T-helper 17 cell (primary cell): ENCODE measurements at places on chromosomes 12 and 14.

- DNase-seq = no peak
These were observed 57.1 kb downstream of the STON2 start for GRCh38 chr14:81342850-81343580.

GRCh38 chr12:24424889-24425600 is 475.6 kb upstream of the SOX5 start:
- DNase-seq = no peak

DNA sequence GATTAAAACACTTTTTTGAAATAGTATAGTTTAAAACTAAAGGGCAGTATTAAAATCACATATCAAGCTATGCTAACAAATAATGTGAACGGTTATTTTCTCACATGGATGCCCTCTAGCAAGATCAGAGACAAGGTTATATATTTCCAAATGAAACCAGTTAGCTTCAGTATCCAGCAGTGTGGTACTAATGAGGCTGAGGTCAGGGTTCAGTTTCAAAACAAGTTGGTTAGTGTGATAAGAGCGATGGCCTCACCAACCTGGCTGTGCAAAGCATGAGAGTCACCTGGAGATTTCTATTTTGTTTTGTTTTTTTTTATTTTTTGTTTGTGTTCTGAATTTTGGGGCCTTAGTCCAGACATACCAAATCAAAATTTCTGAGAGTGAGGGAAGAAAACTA is 352.2 kb upstream of the KITLG start:
- no peak for DNase-seq

DNA sequence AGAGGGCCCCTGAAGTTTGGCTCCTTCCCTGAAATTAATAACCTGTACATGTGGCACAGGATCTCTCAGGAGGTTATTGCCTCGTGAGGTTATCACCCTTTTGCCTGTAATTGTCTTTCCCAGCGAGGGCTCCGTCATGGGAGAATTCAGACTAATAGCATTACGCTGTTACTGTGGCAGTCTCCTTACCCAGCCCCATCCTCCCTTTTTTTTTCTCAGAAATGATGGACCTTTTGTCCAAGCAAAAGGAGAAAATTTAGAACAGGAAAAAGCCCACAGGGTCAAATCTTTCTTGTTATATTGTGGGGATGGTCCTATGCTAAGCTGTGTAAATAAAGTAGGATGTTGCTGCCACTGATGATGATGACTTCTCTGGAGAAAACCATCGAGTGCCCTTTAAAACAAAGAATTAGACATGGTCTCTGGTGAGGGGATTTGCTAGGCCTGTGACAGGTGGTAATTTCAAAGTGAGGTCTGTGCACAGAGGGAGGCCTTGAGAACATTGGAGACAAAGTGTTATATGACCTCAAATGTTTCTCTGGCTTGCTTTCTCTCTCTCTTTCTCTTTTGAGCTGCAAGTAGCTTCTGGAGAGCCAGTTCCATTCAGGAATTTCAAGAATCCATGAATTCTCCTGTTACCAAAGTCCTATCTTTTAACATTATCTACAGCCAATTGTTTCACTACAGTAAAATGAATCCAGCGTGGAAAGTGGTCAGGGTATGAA is 357.2 kb downstream of the BMP4 start:
- DNase-seq = no peak

- DNase-seq = no peak
These were observed 20.9 kb downstream of the HNRNPC start for GRCh38 chr14:21248338-21248737.

GRCh38 chr12:127263621-127264020 is 1003.3 kb upstream of the TMEM132C start:
- DNase-seq = no peak

DNA sequence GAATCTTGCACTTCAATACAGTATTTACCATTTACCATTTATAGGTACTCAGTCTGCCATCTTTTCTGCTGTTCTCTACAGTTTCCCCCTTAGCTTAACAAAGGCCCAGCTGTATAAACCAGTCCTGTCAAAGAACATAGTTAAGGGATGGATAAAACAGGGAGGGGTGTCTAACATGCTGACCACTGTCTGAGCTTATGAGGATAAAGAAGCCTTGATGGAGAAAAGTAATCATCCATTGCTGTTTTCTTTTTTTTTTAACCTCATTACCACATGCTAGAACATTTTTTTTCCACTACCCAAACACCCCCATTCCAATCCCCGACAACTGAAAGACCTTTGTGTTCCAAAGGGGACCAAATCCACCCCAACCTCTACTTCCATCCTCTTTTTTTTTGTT is 39.9 kb downstream of the SOX5 start:
- no peak for DNase-seq

- DNase-seq = no peak
These were observed 4.8 kb upstream of the PLEKHD1 start for GRCh38 chr14:69479696-69480095.

DNA sequence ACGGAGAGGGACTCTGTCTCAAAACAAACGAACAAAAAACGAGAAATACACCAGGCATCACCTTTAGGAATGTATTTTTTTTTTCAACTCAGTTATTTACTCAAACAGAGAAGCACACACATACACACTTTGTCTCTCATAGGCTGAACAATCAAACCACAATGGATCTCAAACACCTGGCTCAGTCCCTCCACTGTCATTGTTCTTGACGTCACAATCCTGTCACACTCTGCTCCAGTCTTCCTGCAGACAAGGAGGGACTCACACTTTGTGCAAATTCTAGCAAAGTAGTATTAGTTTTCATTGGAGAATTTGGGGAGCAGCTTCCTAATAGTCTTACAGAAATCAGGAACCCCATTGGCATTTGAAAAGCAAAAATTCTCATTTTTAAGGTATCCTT is 727.8 kb downstream of the BCL11B start:
- no peak for DNase-seq

- DNase-seq = no peak
These were observed 2.3 kb downstream of the MMP14 start for GRCh38 chr14:22838631-22839041.

- DNase-seq = no peak
These were observed 115.2 kb downstream of the PRICKLE1 start for GRCh38 chr12:42474391-42474790.

GRCh38 chr12:94263011-94263811 is 114.8 kb downstream of the PLXNC1 start:
- DNase-seq = no peak

DNA sequence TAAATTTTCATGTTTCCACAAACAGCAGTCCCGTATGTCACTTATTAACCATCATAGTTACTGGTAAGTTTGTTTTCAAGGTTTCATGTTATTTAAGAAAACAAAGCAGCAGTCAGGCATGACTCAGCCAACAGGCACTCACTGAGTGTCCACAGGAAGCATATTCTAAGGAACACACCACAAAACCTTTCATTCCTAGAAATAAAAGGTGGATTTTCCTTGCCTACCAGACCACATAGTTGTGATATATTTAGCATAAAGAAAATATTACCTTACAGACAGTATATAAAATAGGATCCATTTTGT is 143.3 kb upstream of the AVPR1A start:
- DNase-seq = no peak

GRCh38 chr14:54747616-54748015 is 155.0 kb downstream of the GCH1 start:
- no peak for DNase-seq

- no peak for DNase-seq
These were observed 11.7 kb upstream of the RAD51AP1 start for GRCh38 chr12:4526923-4527546.

DNA sequence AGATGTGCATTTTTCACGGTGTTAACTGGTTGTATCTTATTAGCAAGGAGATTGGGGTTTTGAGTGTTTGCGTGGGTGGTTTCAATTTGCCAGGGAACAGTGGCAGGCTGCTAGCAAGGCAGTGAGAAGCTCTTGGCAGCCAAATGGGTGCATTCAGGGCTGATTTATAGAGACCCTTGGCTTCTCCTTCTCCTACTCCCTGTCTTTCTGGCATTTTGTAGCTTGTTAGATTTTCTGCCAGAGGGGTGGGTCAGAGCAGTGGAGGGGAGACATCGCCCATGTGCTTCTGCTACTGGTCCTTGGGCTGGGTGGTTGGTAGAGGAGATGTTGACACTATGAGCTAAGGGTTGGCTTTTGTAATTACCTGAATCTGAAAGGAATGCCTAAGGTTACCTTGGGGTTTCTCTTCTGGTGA is 9.6 kb downstream of the CALM1 start:
- DNase-seq = no peak

- no peak for DNase-seq
These were observed 688 bp upstream of the NECAP1 start for GRCh38 chr12:8081251-8081920.

DNA sequence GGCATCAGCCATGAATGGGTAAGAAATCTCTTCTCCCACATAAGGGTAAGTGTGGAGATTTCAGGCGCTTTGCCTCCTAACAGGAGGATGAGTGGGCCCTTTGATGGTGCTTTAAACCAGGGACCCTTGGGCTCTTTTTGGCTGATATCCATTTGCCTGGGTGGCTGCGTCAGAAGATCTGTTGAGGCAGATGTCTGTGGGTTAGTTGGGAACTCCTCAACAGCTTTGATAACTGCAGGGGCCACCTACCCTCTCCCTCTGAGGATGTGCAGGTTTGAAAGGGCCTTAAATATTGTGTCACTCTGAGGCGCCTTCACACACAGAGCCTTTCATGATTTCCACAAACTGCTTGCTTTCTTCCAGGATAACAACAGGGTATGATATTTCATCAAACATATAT is 210.7 kb downstream of the PPM1H start:
- no peak for DNase-seq

GRCh38 chr12:25924491-25925001 is 33.9 kb upstream of the RASSF8 start:
- no peak for DNase-seq

DNA sequence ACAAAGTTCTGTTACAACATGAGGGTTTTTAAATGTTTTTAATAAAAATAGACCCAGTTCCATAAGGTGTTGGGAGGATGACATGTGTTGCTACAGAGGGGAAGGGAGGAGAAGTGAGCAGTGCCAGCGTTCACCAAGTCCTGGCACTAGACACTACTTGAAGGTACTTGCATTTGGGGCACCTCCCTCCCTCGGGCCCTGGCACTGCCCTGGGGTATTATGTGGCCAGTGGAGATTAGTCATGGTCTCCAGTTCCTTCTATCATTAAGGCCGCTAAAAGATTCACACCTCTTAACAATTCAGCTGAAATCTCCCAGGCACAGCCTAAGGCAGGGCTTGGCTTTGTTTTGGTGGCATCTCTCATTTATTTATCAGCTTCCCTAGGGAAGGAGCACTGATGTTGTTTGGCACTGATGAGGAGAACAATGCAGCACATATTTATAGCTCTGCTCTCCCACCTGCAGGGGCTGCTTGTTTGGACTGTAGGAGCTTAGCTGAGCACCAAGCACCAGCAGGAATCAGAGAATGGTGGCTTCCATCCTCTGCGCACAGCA is 155.5 kb upstream of the NTF3 start:
- no peak for DNase-seq
